ENCODE measurements at places on chromosomes 1 and 21.

DNA sequence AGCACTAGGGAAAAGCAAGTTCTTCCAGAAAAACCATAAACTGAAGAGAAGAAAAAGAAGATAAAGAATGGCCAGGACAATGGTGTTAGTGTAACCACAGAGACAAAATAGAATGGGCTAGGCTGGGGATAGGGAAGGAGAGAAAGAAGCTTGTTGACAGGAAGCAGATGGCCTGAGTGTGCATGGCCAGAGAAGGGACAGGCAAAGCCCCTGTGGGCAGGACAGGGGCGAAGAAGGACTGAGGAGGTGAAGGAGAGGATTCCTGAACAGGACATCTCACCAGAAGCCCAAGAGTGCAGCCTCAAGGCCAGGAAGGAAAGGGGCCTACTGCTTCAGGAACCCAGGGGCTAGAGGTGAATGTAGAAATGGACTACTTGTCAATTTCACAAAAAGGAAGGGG, 29.3 kb downstream of the IQGAP3 start:
- no peak for DNase-seq

DNA sequence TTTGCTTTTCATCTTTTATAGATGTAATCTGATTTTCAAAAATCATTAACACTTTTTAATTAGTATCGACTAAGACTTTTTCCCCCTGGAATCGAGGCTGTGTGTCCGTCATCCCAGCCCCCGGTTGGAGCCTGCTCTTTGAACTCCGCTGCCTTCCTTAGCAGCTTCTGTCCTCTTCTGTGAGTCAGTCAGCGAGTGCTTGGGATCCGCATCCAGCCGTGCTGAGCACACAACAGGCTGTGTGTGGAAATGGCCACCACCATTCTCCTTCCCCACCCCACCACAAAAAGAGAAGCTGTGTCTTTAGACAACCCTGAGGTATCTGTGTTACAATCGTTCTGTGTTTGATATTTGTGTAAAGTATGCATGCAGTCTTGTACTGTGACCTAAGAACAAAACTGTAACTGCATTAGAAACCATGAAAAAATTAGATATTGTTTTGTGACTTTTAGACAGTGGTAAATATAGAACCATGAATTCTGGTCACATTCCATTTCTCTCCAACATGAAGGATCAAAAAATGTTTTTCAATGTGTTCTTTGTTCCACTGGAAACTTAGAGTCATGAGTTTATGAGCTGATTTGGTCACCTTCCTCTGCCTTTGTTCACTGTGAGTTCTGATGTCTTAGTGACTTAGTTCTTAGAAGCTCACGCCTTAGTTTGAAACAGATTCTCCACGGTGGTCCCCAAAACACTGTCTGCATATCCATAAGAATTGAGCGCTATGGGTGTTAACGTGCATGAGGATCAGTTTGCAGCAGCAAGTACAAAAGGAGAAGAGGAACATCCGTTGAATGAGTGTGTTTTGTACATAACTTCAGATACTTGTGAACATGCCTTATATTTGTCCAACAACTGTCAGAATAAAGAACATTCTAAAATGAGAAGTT, 64.7 kb downstream of the VPS26C start:
- DNase-seq: no peak

- DNase-seq: no peak
Measured at GRCh38 chr21:38989379-38989744, 183.6 kb downstream of the ETS2 start.

DNA sequence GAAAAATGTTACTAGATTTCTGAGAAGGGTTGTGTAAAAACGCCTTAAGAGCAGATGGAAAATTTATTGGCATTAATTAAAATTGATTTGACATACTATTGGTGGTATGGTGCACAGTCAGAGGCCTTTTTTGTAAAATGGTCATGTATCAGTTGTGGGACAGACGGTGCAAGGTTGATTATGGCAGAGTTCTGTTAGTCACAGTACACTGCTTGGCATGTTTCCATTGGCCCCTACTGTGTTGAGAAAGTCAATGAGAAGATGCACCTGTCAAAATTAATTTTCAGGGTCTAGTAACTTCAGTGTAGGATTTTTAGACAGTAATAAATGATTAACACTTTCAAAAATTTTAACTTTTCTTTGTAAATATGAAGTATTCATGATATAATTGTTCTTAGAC, 4.4 kb downstream of the B3GALT2 start:
- DNase-seq: no peak

- DNase-seq: no peak
Measured at GRCh38 chr21:44934276-44934675, 5.6 kb upstream of the SLX9 start.

- DNase-seq: no peak
Measured at GRCh38 chr1:24918995-24919605, 11.0 kb downstream of the RUNX3 start.

DNA sequence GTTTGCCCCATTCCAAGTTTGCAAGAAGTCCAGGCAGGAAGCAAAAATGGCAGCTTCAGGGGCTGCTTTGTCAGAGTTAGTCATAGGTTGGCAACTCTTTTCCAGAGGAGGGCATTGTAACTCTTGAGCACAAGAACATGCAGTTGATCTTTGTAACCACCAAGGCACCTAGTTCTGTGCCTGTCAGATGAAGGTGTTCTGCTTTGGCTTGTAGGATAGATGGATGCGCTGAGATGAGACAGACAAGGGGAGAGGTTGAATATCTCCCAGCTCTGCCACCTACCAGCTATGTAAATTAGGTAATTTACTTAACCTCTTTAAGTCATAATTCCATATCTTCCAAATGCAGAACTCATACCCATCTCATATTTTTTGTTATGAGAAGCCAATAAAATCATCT, 89.3 kb downstream of the ZNF648 start:
- no peak for DNase-seq

- no peak for DNase-seq
Measured at GRCh38 chr1:227298512-227299240, 19.6 kb downstream of the CDC42BPA start.

DNA sequence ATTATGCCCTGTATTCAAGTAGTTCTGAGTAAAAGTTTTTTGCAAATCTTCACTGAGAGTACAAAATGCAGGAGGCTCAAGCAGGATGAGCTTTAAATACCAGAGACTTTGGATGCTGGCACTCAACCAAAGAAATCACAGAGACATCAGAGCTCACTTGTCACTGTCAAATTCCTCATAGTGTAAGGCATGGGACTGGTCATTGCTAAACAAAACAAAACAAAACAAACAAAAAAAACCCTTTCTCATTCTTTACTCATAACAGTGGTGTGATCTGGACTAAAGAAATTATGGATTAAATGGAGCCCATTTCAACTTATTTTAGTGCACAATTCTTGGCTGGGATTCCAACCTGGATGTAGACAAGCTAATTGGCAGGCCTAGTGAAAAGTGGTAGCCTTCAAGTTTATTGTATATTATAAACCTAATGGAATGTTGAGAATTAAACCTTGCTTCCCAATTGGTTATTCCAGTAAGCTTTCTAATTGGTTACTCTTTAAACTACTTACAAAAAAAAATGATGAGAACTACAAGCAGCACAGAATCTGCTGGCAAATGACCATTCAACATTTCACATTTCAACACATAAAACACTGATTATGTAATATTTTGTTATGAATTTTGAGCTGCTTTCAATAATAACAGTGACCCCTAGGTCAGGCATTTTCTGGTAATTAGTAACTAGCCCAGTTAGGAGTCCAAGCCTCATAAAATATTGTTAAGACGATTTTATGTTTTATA, 30.6 kb upstream of the NEK7 start:
- no peak for DNase-seq

DNA sequence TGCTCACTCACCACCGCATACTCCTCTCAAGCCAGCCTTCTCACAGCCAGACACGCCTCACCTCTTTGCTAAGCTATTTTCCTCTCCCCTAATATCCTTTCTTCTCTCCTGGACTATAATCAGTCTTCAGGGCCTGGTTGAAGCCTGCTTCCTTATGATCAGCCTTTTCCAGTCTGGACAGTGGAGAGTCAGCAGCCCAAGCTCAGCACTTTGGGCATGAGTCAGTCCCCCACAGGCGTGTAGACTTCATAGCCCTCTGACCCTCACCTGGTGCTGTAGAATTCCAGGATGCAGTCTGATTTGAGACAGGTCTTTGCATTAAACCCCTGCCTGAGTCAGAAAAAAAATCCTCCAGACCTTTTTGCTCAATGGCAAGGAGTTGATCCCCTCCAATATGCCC, 2.5 kb downstream of the HPCAL4 start:
- no peak for DNase-seq

DNA sequence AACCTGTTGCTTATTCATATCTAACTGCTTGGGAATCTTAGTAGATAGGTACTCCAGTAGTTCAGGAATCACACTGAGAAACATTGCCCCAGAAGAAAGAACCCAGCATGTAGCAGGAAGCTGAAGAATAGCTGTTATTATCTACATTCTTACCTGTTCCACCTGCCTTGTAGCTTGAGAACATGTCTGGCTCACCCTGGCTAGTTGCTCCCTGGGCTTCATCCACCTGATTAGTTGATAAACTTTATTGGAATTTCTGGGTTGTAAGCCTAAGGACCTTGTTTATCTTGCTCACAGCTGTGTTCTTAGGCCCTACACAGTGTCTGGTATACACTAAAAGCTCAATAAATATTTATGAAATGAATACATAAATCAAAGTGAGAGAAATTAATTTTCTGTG, 106.3 kb upstream of the DMRTA2 start:
- no peak for DNase-seq

- DNase-seq: no peak
Measured at GRCh38 chr21:45432575-45433255, 27.8 kb downstream of the COL18A1 start.

DNA sequence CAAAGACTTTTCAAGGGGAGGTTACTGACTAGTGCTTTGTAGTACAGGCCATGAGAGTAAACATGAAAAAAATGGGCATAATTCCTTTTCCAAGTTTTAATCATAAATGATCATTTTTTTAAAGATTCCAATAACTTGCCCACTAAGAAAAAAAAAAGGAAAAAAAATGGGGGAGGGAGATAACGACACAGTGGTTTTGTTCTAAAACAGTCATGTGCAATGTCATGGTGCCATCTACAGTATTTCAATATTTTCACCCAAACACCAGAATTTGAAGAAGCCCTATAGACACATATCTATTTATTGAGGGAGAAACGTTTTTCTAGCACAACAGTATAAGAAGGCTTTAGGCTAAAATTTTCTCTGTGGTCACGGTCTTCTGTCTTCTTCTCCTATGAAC, 250.2 kb downstream of the LTN1 start:
- no peak for DNase-seq

GRCh38 chr1:160251011-160251410, 11.3 kb downstream of the DCAF8 start:
- DNase-seq: no peak

DNA sequence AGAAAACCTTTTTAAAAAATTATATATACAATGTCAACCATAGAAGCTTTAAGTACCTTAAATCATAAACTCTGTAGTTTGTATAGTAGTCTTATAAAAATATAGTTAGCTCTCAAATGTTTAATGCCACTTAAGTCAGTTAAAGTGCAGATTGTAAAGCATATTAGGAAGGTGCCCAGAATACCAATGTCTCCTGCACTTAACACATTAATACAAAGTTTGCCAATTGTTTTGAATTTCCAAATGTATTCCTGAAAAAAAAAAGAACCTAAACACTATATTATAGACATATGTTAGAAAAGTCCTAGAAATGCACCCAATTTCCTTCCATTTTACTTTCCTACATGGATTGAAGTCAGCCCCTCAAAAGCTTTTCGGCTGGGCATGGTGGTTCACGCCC, 12.1 kb downstream of the F3 start:
- no peak for DNase-seq

- DNase-seq: no peak
Measured at GRCh38 chr1:38297842-38298241, 251.2 kb upstream of the POU3F1 start.
